Activated naive CD4-positive, alpha-beta T cell treated with anti-CD3 and anti-CD28 coated beads for 36 hours (primary cell): ENCODE measurements at places on chromosomes 4 and X. TPM values are rescaled to one million over a fixed set of nuclear protein-coding genes. Genes with fewer than 3 reads are reported as not detected.

The NAP1L2 gene
- total RNA-seq, result 2.7 TPM

The MAOB gene
- total RNA-seq, result not detected

The ETDB gene
- total RNA-seq, result not detected

- DNase-seq, result peak; percentile 52
Measured at GRCh38 chrX:51144828-51145442, 187.7 kb upstream of the NUDT10 start.

DNA sequence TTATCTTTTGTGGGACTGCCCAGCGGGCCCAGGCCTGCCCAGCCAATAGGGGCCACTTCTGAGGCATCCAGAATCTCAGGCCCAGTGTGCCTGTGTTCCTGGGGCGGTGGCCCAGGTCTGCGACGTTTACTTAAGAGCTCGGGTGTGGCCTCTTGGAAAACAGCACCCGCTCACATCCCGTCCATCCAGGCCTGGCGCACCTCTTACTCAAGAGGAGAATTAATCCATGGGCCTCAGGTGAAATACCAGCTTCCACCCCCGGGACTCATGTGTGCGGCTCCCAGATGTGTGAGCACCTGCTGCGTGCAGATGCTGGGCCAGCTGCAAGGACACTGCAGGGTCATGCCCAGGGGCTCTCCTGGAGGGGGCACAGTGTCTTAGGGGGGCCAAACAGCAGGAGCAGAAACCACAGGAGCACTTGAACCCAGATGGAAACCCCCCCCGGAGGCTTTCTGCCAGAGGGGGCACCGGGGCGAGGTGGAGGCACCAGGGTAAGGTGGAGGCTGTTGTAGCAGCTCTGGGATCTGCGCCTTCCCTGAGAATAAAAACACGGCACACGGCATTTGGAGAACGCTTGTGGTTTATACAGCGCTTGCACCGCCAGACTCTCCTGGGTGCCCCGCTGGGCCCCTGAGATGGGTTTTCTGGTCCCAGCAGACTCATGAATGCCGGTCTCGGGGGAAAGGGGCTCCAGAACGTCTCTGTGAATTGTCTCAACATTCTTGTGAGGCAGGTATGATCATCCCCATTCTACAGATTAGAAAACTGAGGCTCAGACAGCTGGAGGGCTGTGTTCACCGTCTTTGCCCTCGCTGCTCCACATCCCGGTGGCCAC, 2.8 kb downstream of the PSAPL1 start:
- no peak for DNase-seq

The NR3C2 gene
- total RNA-seq, result 5.3 TPM

- no peak for DNase-seq
Measured at GRCh38 chr4:8502836-8503585, 62.4 kb downstream of the TRMT44 start.

- no peak for DNase-seq
Measured at GRCh38 chr4:73236151-73236550, 22.4 kb downstream of the ANKRD17 start.
